Tibial nerve (tissue), 4 donors: ENCODE measurements at places on chromosomes 11 and 22. TPM values are rescaled to one million over a fixed set of nuclear protein-coding genes. Genes with fewer than 3 reads are reported as not detected.
A peak's percentile ranks its signal among the peaks of the same experiment; 100 is the strongest.

- H3K4me3 ChIP-seq: no peak overlapping the region
- peaks cover 18% of the 10 kb centered on the region for H3K36me3 ChIP-seq
- peak; percentile 45 for DNase-seq
- H3K4me1 ChIP-seq: peaks cover 64% of the 10 kb centered on the region
Measured at GRCh38 chr22:27866135-27867084, 52.6 kb downstream of the PITPNB start.

PDE2A gene
- total RNA-seq: 45.3 TPM

NAALADL1 gene
- 21.0 TPM for total RNA-seq

FAM181B gene
- total RNA-seq: 1.5 TPM

MYO7A gene
- total RNA-seq: 22.0 TPM
